ENCODE measurements at places on chromosomes 12 and 14.

DNA sequence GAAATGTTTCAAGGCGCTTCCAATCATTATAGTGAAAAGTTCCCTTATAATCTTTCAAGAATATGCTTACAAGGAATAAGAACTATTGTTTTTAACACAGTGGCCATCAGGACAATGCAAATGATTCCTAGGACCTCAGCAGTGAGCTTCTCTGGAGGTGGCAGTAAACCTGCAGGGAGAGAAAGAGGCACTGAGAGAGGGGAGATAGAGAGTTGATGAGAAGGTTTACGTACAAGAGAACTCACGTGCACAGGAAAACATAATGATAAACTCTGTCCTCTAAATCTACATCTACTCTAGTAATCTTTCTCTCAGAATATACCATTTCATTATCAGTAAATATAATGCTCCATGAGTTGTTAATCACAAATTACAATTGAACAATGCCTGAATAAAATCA lies 715 bp downstream of the KLRC4 start:
- no peak for DNase-seq

- DNase-seq = no peak
Observed at GRCh38 chr14:57818511-57818910, 47.4 kb downstream of the SLC35F4 start.

DNA sequence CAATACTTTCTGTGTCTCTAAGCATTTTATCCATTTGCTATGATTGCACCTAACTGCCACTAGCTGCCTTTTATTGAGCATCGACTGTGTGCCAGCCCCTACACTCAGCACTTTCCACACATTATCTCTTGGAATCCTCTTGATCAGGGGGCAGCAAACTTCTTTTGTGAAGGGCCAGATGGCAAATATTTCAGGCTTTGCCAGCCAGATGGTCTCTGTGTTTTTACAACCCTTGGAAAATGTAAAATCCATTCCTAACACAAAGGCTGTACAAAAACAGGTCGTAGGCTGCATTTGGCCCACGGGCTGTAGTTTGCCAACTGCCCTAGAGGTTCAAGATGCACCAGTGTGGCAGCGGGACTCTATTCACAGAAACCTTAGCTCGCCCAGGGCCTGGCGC lies 19.5 kb downstream of the FOXN4 start:
- no peak for DNase-seq

GRCh38 chr12:79420146-79420618 lies 270.6 kb downstream of the PAWR start:
- no peak for DNase-seq

DNA sequence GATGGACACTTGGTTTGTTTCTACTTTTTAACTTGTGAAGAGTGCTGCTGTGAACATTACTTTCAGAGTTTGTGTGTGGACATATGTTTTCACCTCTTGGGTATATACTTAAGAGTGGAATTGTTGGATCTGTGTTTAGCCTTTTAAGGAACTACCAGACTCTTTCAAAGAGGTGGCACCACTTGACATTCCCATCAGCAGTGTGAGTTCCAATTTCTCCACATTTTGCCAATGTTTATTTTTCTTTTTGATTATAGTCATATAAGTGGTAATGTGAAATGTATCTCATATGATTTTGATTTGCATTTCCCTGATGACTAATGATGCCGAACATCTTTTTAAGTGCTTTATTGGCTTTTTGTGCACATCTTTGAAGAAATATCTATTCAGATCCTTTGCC lies 44.8 kb downstream of the ARHGAP5 start:
- no peak for DNase-seq

- DNase-seq = no peak
Observed at GRCh38 chr12:27506645-27507189, 17.3 kb upstream of the PPFIBP1 start.

DNA sequence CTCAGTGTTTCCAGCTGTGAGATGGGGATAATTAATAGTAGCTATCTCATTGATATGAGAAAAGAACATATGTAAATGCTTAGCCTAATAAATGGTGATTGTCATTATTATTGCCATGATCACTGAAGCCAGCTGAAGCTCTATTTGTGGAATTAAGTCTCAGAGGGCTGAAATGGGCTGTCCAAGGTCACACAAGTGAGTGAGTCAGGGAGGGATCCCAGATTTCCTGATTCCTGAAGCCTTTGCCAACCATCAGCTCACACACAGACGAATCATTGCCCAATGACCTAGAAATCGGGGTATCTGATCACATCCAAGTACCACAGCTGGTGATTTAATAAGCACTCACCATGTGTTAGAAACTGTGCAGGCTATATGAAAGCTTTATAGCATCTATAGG lies 21.6 kb upstream of the TMEM229B start:
- no peak for DNase-seq

DNA sequence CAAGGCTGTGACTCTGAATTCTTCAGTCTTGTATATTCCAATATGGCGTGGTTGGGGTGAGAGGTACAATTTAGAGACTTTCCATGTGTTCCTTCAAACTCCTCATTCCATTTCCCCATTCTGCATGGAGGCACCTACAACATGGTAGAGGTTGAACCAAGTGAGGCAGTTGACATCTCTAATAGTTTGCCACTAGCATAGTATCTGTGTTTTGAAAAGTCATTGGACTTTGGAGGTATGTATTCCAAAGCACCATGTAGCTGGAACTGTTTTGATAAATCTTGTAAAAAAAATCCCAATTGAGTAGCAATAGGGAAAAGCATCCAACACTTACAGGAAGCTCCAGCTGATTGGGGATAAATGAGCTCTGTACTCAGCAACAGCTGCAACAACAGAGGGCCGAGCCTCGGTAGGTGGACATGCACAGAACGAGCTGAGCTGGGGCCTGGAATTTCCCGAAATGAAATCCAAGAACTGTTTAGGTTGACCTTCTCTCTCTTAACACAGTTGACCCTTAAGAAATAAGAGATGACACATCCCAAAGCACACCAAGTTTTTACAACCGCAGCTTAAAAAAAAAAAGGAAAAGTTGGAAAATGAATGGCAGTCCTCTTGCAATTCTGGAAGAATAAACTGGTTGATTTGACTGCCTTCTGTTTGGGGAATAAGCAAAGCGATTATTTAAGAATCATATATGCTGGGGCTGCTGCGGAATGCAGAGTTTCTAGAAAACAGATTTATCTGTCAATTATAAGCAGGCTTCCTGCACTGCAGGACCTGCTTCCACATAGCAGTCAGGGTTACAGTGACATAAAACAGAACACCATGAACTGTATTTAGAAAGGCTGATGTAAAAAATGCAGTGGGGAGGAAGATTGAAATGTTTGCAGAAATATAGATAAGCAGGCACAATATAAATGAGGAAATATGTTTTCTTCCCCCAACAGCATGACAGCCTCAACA lies 194.6 kb upstream of the KRR1 start:
- no peak for DNase-seq

GRCh38 chr12:47834199-47834903 lies 14.6 kb upstream of the HDAC7 start:
- DNase-seq = no peak

- DNase-seq = no peak
Observed at GRCh38 chr14:104385111-104385510, 194.5 kb upstream of the C14orf180 start.

DNA sequence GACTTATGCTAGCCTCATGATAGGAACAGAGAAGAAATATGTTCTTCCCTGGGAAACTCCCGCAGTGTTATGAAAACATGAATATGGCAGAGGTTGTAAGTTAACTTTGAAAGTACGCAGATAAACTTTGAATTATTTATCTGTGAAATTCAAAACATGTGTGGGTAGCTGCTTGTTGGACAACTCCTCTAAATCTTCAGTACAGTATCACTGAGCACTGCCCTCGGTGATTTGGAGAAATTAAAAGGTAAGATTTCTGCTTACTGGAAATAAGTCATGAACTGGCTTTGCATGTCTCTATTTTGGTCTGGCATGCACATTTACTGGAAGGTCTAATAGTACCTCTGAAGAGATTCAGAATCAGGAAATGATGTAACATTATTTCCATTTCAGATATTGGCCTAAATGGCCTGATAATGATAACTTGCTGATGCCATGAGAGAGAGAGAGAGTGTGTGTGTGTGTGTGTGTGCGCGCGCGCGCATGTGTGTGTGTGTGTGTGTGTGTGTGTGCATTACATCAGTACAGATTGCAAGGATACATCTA lies 1441.9 kb upstream of the FLRT2 start:
- no peak for DNase-seq

DNA sequence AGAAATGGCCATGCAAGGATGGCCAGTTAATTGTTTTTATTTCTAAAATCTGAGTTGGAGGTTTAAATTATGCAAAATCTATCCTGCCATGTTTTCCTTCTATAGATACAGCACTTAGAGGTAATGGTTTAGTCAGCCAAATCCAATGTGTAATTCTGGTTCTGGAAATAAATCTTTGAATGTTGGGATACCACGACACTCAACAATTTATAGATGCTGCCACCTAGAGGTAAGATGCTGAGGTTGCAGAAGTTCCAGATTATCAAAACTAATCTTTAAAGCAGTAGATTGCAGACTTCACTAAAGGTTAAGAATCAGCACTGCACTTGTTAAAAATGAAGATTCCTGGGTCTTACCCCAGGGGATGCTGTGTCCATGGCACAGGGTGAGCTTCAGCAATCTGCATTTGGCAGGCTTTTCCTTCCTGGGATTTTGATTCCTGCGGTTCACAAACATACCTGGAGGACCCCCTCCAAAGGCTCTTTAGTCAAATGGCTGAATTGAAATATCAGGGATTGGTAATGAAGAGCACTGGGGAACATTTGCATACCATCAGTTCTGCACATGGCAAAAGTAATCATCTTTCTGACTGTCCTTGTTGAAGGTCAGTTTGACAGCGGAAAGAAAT lies 53.4 kb upstream of the ANO4 start:
- peak; percentile 36 for DNase-seq

- no peak for DNase-seq
Observed at GRCh38 chr12:96979532-96979931, 72.5 kb downstream of the NEDD1 start.

DNA sequence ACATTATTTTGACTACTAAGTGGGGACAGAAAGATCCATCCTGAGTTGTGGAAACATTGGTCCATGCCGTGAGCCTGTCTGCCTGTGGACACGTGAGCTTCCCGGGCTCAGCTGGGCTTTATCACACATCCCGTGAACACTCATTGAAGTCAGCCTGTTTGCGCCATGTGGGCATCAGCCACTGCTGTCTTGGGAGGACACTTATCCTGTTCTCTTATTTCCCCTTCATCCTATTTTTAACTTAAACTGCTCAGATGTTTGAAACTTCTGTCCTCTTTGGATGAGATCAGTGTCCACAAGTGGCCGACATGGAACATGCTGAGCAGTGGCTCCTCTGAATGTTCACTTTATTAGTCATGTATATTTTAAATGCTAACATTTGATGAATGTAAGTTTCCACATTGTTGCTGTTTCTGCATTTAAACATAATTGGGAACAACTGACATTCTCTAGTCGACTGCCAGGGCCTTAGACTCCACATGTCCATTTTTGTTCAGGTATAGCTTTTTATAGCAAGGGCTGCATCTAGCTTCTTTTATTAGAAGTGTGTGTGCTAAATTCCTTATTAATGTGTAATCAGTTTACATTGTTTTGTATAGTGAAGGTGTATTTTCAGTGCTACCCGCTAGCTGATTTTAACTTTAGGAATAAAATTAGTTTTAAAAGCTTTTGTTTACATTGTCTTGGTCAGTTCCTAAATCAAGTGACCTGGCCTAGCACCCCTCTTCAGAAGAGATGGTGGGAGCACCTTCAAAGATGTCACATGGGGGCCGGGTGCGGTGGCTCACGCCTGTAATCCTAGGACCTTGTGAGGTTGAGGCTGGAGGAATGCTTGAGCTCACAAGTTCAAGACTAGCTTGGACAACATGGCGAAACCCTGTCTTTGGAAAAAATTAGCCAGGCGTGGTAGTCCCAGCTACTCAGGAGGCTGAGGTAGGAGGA lies 24.0 kb downstream of the RNF34 start:
- no peak for DNase-seq

DNA sequence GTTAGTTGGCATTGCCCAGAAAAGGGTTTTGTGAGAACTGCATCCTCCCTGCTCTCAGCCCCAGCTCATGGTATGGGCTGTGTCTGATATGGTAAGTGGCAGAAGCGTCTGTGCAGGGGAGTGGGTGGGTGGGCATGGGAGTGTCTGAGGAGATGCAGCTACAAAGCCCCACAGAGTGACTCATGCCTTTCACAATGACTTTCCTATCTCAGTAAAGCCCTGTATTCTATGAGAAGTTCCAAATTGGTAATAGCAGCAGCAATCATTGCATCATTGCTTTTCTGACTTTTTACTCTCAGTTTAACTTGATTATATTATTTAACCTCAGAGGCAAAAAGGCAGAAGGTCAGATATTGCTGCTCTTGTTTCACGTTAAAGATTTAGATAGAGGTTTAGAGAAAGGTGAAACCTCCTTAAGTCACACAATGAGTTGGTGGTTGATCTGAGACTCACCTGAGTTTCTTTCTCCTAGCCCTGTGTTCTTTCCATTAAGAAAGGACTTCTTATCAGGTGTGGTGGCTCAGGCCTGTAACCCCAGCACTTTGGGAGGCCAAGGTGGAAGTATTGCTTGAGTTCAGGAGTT lies 171.7 kb downstream of the SLC5A8 start:
- no peak for DNase-seq

DNA sequence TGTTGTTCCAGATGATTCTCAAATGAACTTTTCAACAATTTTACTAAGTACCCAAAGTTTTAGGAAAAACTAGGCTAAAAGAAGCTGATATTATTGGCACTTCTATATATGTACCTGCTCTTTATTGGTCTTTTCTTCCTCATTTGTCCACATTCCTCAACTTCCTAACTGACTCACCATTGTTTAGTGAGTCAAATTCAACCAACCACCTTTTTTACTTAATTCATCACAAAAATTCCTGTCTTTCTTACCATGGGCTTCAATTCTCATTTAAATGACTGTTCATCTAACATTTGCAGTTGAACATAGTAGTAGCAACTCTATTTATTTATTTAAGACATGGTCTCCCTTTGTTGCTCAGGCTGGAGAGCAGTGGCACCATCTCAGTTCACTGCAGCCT lies 47.6 kb upstream of the SLC2A13 start:
- DNase-seq = no peak

- DNase-seq = peak; percentile 45
Observed at GRCh38 chr14:58662018-58662417, 24.3 kb downstream of the DACT1 start.

DNA sequence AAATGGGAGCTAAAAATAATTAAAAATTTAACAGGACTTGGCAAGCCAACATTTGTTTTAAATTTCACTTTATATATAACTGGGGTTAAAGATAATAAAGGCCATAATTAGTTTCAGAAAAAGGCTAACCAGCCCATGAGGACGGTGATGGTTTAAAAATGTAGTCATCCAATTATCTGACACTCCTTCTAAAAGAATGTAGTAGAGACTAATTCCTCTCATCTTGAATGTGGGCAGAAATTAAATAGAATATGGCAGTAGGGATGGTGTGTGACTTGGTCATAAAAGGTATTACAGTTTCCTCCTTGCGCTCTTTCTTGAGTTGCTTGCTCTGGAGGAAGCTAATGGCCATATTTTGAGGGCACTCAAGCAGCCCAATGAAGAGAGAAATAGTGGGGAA lies 49.1 kb upstream of the PTPRB start:
- DNase-seq = no peak

All from CD4-positive, alpha-beta T cell treated with Interleukin-4 for 4 hours (primary cell).